ENCODE measurements at places on chromosomes 6 and 20. TPM values are rescaled to one million over a fixed set of nuclear protein-coding genes. Genes with fewer than 3 reads are reported as not detected.

The MRAP2 gene
- total RNA-seq = 0.74 TPM

DNA sequence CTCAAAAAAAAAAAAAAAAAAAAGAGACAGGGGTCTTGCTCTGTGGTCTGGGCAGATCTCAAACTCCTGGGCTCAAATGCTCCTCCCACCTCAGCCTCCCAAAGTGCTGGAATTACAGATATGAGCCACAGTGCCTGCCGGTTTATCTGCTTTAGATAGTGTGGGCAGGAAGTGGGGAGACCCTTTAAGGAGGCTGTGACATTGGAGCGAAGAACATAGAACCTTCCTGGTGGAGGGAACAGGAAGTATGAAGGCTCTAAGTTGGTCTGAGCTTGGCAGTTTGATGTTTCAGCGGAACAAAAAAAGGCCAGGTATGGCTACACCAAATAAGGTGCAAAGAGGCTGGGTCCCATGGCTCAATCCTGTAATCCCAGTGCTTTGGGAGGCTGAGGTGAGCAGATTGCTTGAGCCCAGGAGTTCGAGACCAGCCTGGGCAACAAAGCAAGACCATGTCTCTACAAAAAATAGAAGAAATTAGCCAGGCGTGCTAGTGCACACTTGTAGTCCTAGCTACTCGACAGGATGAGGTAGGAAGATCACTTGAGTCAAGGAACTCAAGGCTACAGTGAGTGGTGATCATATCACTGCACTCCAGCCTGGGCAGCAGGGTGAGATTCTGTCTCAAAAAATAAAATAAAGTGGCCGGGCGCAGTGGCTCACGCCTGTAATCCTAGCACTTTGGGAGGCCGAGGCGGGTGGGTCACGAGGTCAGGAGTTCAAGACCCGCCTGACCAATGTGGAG lies 8.7 kb upstream of the ZMYND8 start:
- no peak overlapping the region for H3K27ac ChIP-seq
- no peak for DNase-seq
- no peaks in the 10 kb centered on the region for H3K27me3 ChIP-seq
- no peaks in the 10 kb centered on the region for H3K36me3 ChIP-seq

- H3K27me3 ChIP-seq = no peaks in the 10 kb centered on the region
- H3K4me3 ChIP-seq = no peak overlapping the region
- no peak for DNase-seq
- H3K27ac ChIP-seq = no peak overlapping the region
- peaks cover 23% of the 10 kb centered on the region for H3K36me3 ChIP-seq
Measured at GRCh38 chr6:143755301-143755744, 77.6 kb downstream of the PHACTR2 start.

The KIF3B gene
- 45.9 TPM for total RNA-seq

- DNase-seq = no peak
- no peak overlapping the region for H3K27ac ChIP-seq
- H3K4me3 ChIP-seq = no peak overlapping the region
- H3K27me3 ChIP-seq = no peaks in the 10 kb centered on the region
Measured at GRCh38 chr6:49563006-49563886, 12.8 kb downstream of the C6orf141 start.

GRCh38 chr6:129608886-129609537 lies 101.0 kb downstream of the ARHGAP18 start:
- no peaks in the 10 kb centered on the region for H3K27me3 ChIP-seq
- no peak for DNase-seq
- no peaks in the 10 kb centered on the region for H3K36me3 ChIP-seq
- H3K4me3 ChIP-seq = no peak overlapping the region
- H3K27ac ChIP-seq = no peak overlapping the region
- no peaks in the 10 kb centered on the region for H3K4me1 ChIP-seq

The LAMP5 gene
- total RNA-seq = 3.3 TPM

The SNX21 gene
- total RNA-seq = 16.4 TPM

Measured in type B pancreatic cell (in vitro differentiated cells).